Central memory CD4-positive, alpha-beta T cell (primary cell): ENCODE measurements at places on chromosomes 2 and 18.

DNA sequence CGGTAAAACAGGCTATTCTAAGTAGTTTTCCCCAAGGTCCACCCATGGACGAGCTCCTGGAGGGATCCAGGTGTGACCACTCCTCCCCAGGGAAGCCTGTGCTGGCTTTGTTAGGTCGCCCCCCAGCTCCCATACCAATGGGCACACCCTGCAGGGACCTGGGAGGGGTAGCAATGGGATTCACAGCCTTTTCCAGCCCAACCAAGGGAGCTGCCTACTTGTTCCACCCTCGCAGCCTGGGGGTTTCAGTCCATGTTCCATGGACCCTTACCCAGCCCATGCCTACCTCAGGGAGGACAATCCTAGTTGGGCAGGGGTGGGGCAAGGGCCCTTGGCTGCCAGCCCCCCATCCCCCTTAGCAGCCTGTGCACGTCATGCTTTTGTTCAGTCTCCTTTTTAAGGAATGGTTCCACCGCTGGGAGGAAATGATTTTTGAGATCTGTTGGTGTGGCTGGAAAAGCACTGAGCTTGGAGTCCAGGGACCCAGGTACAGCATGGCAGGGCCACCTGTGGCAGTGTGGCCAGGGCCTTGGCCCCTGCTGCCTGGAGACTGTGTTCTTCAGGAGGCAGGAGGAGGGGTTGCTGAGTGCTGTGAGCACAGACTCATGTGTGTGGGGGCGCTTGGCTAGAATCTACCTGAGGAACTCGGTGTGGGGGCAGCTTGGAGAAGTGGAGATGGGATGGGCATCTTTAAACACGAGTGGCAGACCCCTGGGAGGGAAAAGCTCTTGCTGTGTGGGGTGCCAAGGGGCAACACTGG lies 166.8 kb downstream of the TWIST2 start:
- no peak for DNase-seq

DNA sequence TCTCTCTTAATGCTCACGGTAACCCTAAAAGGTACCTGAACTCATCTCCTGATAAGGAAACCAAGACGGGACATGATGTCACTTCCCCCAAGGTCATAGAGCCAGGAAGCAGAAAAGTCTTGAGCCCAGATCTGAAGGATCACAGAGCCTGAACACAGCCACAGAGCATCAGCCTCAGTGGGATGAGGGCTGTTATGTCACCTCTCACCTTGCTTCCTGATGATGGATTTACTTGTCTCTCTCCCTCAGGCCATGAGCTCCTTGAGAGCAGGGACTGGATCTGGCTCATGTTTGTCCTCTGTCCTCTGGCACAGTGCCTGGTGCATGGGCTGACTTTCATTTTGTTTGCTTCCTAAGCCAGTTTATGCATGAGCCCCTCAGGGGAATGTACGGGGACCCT lies 54.2 kb downstream of the SERTAD2 start:
- DNase-seq: no peak

DNA sequence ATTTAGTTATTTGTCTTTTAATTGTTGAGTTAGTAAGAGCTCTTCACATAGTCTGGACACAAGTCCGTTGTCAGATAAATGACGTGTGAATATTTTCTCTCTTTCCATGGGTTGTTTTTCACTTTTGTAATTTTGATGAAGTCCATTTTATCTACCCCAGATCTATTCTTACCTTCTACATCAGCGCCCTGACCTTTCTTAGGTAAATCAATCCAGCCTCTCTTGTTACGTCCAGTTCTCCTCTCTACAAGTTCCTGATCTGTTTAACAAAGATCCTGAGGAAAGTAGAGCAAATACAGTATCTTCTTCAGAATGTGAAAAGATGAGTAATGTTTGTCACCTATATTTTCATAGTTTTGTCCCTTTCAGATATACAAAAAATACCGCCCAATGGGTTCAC lies 66.9 kb downstream of the MOGAT1 start:
- no peak for DNase-seq

GRCh38 chr2:148978706-148979105 lies 59.8 kb upstream of the LYPD6B start:
- no peak for DNase-seq

- DNase-seq: no peak
Observed at GRCh38 chr2:224796695-224797305, 80.6 kb upstream of the CCDC195 start.

DNA sequence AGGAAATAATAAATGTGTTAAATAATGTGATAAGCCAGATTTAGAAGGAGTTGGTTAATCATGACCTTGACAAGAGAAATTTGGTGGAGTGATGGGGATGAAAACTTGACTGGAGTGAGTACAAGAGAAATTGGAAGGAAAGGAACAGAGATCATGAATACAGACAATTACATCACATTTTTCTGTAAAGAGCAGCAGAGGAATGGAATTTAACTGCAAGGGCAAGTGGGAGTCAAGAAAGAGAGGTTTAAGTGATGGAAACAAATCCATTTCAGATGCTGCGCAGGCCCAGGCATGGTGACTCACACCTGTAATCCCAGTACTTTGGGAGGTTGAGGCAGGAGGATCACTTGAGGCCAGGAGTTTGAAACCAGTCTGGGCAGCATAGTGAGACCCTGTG lies 46.7 kb downstream of the ICA1L start:
- no peak for DNase-seq

GRCh38 chr2:48790407-48791170 lies 35.1 kb upstream of the LHCGR start:
- DNase-seq: no peak

GRCh38 chr2:118806797-118807667 lies 40.4 kb downstream of the EN1 start:
- no peak for DNase-seq

- no peak for DNase-seq
Observed at GRCh38 chr18:32297579-32298170, 107.8 kb downstream of the MEP1B start.
